ENCODE measurements at places on chromosomes 6 and 20. TPM values are rescaled to one million over a fixed set of nuclear protein-coding genes. Genes with fewer than 3 reads are reported as not detected.

DNA sequence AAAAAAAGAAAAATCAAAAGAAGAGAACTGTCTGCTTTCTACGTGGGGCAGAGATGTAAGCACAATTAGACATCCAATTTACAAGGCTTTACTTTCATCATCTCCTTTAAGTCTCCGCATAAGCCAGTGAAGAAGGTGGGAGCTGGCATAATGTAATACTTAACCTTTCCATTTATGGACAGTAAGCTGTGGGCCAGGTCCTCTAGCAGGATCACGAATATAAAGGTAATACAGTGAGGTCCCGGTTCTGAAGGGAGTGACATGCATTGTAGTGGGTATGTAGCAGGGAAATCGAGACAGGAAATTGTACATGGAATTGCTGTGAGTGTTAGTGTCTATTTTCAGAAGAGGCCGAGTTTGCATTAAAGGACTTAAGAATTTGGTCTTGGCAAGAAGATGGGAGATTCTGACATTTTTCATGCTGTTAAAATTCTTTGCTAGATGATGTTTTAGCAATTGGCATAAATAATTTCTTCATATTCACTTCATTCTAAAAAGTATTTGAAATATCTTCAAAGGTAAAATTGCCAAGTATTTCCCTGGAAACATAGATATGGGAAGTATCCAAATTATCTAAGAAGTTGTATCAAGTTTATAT, 20.4 kb upstream of the POPDC3 start:
- H3K27me3 ChIP-seq, result peaks cover 32% of the 10 kb centered on the region
- no peaks in the 10 kb centered on the region for H3K4me1 ChIP-seq
- no peak overlapping the region for H3K27ac ChIP-seq
- no peak overlapping the region for H3K4me3 ChIP-seq
- no peak for DNase-seq
- H3K36me3 ChIP-seq, result no peaks in the 10 kb centered on the region

- H3K27ac ChIP-seq, result peak overlapping the region; percentile 93
- DNase-seq, result no peak
- H3K4me1 ChIP-seq, result peaks cover 12% of the 10 kb centered on the region
- peak overlapping the region; percentile 60 for H3K4me3 ChIP-seq
- no peaks in the 10 kb centered on the region for H3K36me3 ChIP-seq
Measured at GRCh38 chr6:95489185-95489863, 88.0 kb upstream of the MANEA start.

Gene TRAM2
- 8.6 TPM for total RNA-seq

DNA sequence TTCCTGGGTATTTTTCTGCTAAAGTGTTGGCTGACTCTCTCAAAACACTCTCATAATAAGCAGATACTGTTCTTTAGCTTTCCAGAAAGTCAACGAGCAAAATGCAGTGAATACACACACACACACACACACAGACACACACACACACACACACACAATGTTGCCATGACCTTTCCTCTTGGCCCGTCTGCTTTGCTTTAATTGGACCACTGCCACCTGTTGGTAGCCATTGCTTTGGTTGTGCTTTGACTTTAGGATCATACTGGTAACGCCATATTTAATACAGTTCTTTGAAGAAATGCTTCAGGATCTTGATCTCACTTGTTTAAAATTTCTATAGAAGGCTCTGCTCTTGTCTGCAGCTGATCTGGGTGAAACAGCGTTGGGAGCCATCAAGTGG, 4.4 kb downstream of the FIG4 start:
- no peak overlapping the region for H3K27ac ChIP-seq
- peaks cover 17% of the 10 kb centered on the region for H3K4me1 ChIP-seq
- no peak for DNase-seq

Gene RAMACL
- total RNA-seq, result 0.44 TPM

Gene HLA-G
- total RNA-seq, result 0.85 TPM

DNA sequence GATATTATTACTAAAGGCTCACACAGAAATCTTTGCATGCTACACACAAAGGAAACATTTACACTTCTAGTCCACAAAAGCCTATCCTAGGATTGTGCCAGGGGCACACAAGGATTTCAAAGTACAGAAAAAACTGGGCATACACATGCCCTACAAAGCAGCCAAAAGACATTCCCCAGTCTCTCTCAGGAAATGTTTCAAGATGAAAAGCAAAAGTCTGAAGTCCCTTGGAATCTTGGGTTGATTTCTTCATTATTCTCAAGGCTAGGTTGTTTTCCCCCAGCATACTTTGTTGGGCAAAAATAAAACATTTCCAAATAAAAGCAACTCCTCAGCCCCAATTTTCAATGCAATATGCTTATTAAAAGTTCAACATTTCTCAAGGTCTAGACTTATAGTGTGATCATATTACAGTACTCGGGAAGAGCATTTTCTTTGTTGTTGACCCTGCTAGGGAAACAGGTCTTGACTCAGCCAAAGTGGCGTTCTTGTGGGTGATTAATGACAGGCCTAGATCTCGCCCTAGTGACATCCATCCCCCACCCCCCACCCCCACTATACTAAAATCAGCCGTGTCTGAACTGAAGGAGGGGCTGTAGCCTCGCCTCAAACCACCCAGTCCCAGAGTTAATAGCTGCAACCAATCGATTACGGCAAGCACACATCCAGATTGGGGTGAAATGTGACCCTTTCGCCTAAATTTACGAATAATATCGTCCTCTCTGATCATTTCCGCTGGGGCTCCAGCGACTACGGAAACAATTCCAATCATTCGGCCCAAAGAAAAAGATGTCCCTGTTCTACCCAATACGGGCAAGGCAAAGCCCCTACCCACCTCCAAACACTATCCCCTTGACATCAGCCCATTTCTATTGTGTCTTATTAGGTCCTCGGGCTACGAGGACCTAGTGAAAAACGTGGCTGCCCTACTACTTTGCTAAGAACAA, 1.4 kb downstream of the AKIRIN2 start:
- peaks cover 6% of the 10 kb centered on the region for H3K36me3 ChIP-seq
- no peaks in the 10 kb centered on the region for H3K27me3 ChIP-seq
- H3K4me3 ChIP-seq, result peak overlapping the region; percentile 97
- DNase-seq, result no peak
- peak overlapping the region; percentile 93 for H3K27ac ChIP-seq
- H3K4me1 ChIP-seq, result peaks cover 35% of the 10 kb centered on the region

DNA sequence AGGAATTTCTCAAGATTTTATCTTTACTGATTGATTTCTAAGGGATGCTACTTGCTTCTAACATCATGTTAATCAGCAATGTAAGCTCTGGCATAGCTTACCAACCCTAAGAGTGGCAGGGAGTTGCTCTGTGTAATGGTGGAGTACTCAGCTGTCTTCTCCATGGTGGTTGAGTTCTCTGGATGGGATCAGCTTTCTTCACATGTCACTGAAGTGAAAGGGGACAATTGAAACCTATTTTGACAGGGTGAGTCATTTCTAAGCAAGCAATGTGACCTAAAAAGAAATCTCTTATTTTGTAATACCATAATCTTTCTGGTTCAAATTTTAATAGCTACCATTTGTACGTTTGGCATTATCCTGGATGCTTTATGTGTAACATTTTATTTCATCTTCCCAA, 430.4 kb downstream of the GJA1 start:
- H3K36me3 ChIP-seq, result no peaks in the 10 kb centered on the region
- H3K27me3 ChIP-seq, result no peaks in the 10 kb centered on the region
- H3K27ac ChIP-seq, result no peak overlapping the region
- no peak for DNase-seq
- H3K4me1 ChIP-seq, result no peaks in the 10 kb centered on the region
- H3K4me3 ChIP-seq, result no peak overlapping the region

Gene UBE2C
- 1.4 TPM for total RNA-seq

DNA sequence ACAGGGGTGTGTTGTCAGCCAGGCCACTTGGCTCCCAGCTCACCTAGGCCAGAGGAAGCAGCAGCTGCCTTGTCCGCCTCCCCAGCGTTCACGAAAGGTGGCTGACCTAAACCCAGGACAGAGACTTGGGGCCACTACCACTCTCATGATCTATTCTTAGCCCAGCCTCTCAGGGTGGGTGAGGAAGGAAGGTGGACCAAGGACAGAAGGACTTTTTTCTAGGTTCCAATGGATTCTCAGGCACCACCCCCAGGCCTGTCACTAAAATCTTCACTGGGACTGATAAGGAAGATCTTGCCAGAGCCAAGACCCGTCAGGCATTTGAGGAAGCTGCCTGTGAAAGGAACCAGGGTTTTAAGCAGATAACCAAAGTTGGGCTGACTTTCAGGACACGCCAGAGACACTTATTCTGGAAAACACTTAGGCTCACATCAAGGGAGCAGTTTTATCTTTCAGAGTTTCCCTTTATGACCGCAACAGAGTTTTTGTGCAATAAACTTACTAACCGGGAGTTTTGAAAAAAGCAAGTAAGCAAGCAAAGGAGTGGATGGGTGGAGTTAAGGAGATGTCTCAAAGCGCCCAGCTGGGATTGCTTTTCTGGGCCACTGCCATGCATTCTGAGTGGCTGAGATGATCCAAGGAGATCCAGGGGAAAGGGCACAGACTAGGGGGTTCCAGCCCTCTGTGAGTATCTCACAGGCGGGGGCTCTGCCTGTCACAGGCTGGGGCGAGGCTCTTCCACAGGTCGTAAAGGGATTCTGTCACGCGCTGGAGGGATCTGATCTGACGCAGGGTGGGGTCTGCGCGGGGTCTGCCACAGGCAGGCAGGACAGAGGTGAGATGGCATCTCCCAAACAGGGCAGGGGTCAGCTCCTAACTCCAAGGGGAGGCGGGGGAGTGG, 989 bp downstream of the FITM2 start:
- DNase-seq, result no peak
- H3K27ac ChIP-seq, result peak overlapping the region; percentile 89
- H3K36me3 ChIP-seq, result peaks cover 3% of the 10 kb centered on the region
- peaks cover 19% of the 10 kb centered on the region for H3K4me1 ChIP-seq

DNA sequence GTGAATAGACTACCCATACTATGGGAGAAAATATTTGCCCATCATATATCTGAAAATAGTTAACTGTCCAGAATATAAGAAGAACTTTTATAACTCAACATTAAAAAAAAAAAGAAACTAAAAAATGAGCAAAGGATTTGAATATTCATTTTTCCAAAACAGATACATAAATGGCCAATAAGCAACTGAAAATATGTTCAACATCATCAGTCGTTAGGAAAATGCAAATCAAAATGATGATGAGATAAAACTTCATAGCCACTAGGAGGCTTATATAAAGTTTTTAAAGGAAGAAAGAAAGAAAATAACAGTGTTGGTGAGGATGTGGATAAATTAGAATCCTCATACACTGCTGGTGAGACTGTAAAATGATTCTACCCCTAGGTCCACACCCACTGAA, 32.6 kb upstream of the HMGN3 start:
- no peaks in the 10 kb centered on the region for H3K4me1 ChIP-seq
- H3K36me3 ChIP-seq, result no peaks in the 10 kb centered on the region
- no peak for DNase-seq
- H3K4me3 ChIP-seq, result no peak overlapping the region
- H3K27ac ChIP-seq, result no peak overlapping the region

DNA sequence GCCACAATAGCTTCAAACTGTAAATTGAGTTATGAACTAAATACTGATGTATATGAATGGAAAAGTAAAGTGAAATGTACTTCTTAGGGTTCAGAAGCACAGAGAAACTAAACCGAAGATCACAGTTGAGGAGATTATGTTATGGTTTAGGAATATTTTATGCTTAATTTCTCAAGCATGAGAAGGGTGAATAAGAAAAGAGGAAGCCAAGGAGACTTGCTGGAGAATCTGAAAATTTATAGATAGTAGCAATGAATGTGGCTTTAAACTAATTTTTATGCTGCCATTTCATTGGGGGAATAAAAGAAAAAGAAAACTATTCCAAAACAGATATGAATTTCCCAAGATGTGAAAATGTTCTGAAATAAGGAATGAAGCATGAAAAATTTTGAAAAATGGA, 5.6 kb downstream of the ANKS1A start:
- DNase-seq, result no peak
- no peak overlapping the region for H3K4me3 ChIP-seq
- peaks cover 15% of the 10 kb centered on the region for H3K4me1 ChIP-seq
- no peaks in the 10 kb centered on the region for H3K36me3 ChIP-seq
- H3K27ac ChIP-seq, result no peak overlapping the region
- H3K27me3 ChIP-seq, result no peaks in the 10 kb centered on the region

GRCh38 chr6:37433657-37434271, 743 bp downstream of the CMTR1 start:
- H3K36me3 ChIP-seq, result peaks cover 6% of the 10 kb centered on the region
- no peaks in the 10 kb centered on the region for H3K27me3 ChIP-seq
- H3K4me3 ChIP-seq, result peak overlapping the region; percentile 93
- peak; percentile 14 for DNase-seq
- peaks cover 32% of the 10 kb centered on the region for H3K4me1 ChIP-seq

DNA sequence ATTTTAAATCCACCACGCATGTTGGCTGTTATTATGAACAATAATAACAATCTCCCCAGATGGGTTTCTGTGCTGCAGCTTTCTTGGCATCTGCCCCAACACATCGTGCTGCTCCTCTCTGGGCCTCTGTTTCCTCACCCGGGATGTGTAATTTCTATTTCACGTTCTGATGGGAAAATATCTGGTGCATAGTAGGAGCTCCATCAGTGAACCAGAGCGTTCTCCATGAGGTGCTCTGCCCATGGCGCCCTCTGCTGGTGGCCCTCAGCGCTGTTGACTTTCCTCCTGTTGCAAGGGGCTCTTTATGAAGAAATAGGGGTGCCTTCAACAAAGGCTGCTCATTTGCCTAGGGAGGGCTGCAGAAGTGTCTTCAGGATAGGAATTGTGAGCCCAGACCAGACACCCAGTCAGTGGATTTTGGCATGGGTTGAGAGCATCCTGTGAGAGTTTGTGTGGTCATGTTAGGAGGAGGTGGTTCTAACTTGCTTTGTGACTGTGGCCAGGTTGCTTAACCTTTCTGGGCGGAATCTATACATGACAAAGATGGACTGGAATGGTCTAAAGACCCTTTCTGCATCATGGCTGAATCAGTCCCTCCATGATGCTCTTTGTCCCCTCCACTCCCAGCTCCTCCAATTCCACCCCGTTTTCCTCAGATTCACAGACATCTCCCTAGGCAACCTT, 8.1 kb downstream of the SCRT2 start:
- peaks cover 74% of the 10 kb centered on the region for H3K27me3 ChIP-seq
- peak; percentile 37 for DNase-seq
- H3K4me3 ChIP-seq, result no peak overlapping the region

- DNase-seq, result no peak
- H3K27ac ChIP-seq, result peak overlapping the region; percentile 43
- H3K36me3 ChIP-seq, result no peaks in the 10 kb centered on the region
Measured at GRCh38 chr6:37731888-37732287, 34.2 kb upstream of the MDGA1 start.

Gene SRSF12
- total RNA-seq, result not detected

All from T-helper 17 cell (primary cell).